PC-9 (cell line): ENCODE measurements at places on chromosomes 2 and 18. TPM values are rescaled to one million over a fixed set of nuclear protein-coding genes. Genes with fewer than 3 reads are reported as not detected.

Gene ALLC
- not detected in 2 replicates for total RNA-seq

Gene MPHOSPH10
- 16.0 and 26.9 TPM in 2 replicates for total RNA-seq

Gene ANKRD62
- 0.20 TPM in 1 of 2 replicates, not detected in the other for total RNA-seq

Gene ITM2C
- total RNA-seq: 76.0 and 96.4 TPM in 2 replicates

Gene CRYGC
- total RNA-seq: not detected in 2 replicates

Gene ASXL2
- total RNA-seq: 19.2 and 34.5 TPM in 2 replicates

Gene ANKRD30B
- not detected in 2 replicates for total RNA-seq

Gene PAX8
- total RNA-seq: 5.8 and 6.4 TPM in 2 replicates

Gene CHRND
- not detected in 2 replicates for total RNA-seq

Gene HOXD13
- not detected in 2 replicates for total RNA-seq

Gene UGT1A8
- total RNA-seq: 0.17 and 0.20 TPM in 2 replicates

- peaks cover 34% of the 10 kb centered on the region for H3K36me3 ChIP-seq
- H3K4me3 ChIP-seq: no peak overlapping the region
- no peak overlapping the region for H3K27ac ChIP-seq
- no peak for DNase-seq
- H3K4me1 ChIP-seq: no peaks in the 10 kb centered on the region
Measured at GRCh38 chr2:232829988-232830387, 40.1 kb upstream of the SNORC start.

DNA sequence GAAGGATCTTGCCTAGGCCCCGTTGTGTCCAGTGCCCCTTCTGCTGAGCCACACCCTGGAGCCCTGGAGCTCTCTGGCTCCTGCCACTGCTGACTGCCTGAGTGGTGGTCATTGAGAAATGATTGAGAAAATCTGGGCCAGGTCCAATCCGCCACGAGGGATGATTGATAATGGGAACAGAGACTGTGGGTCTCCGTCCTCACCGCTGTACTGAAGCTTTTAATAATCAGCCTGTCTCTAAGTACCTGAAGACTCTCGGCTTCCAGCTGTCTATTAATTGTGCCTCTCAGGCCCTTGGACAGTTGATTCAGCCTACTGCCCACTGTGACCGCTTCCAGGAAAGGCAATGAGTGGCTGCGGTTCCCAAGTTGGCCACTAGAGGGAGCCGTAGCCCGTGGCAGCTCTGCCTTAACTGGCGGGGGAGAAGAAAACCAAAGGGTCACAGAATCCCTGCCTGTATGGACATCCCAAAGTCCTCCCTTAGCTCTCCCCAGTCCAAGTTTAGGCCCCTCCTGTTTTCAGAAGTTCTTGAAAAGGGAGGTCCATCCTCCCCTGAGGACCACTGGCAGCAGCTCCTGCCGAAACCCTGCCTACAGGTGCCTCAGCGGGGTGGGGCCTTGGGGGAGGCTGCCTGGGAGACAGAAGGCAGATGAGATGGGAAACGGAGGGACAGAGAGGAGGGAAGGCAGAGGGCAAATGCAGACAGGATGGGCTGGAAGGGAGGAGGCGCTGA, 213.6 kb downstream of the TNS1 start:
- H3K36me3 ChIP-seq: no peaks in the 10 kb centered on the region
- H3K4me1 ChIP-seq: no peaks in the 10 kb centered on the region
- DNase-seq: peak; percentile 72
- H3K27me3 ChIP-seq: no peaks in the 10 kb centered on the region; the same call in 1 of the 2 replicates

DNA sequence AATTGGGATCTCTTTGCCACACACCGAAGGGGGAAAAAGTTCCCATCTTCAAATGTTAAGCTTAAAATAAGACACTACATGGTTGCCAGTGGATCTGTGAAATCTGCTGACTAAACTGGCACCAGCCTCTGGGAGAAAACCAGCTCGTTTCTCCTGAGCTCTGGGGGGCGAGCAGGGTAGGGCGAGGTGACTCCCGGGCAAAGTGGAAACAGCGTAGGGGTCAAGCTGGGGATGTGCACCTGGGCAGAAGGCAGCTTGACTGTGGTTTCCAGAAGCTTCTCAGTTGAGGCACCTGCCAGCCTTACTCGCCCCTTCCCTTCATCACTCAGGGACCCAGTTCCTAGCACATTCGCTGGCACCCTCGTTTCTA, 62.8 kb downstream of the SFXN5 start:
- no peak overlapping the region for H3K4me3 ChIP-seq
- H3K27ac ChIP-seq: no peak overlapping the region
- no peaks in the 10 kb centered on the region for H3K4me1 ChIP-seq
- H3K27me3 ChIP-seq: no peaks in the 10 kb centered on the region
- no peak for DNase-seq

DNA sequence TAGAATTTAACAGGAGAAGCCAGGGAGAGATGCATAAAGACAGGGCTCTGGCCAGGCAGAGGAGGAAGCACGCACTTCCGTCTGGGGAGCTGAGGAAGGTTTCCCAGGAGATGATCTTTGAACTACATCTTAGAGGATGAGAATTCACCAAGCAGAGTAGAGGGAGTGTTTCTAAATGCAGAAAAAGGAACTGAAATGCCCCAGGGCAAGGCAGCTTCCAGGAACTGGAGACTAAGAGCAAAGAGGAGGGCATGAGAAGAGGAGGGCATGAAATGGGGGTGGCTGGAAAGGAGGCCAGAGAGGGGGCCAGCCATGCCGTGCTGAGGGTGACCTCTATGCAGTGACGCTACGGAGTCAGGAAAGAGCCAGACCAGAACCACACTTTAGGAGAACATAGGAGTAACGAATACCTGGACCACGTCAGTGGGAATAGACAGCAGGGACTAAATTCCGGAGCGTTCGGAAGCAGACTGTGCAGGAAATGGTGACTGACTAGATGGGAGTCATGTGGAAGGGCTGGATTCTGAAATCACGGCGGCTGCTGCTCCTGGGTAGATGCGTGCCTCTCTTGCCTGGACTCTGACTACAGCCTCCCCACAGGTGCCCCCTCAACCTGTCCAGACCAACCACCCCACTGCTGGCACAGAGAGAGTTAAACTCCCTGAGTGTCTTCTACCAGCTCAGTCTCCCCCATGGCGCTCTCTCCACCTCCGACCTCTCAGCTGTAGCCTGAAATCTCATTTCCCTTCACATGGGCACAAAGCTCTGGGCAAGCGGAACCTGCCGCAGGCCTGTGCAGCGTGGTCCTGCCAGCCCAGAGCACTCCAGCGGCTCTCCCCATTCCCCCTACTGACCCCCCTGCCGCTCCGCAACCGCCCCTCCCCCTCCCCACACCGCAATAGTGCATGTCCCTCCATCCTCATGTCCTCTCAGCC, 87.0 kb upstream of the RTN4 start:
- H3K27ac ChIP-seq: no peak overlapping the region
- H3K4me1 ChIP-seq: peaks cover 25% of the 10 kb centered on the region
- no peak overlapping the region for H3K4me3 ChIP-seq
- no peaks in the 10 kb centered on the region for H3K27me3 ChIP-seq

DNA sequence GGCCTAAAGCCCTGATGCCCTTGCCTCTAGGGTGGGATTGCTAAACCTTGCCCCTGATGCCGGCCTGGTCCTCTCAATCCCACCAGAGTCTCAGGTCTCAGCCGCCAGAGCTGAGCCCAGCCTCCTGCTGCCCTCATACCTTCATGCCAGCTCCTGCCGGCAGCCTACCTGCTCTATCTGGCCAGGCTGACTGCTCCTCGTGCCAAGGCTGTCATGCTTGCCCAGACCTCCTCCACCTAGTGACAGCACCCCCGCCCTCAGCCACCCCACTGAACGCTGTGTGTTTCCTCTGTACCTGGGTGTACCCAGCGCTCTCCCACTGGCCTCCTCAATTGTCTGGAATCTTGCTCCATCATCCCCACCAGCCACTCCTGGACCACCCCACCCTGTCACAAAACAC, 120.1 kb downstream of the CACNB4 start:
- no peak overlapping the region for H3K4me3 ChIP-seq
- no peak overlapping the region for H3K27ac ChIP-seq
- DNase-seq: no peak
- H3K36me3 ChIP-seq: no peaks in the 10 kb centered on the region
- no peaks in the 10 kb centered on the region for H3K4me1 ChIP-seq

- H3K4me3 ChIP-seq: no peak overlapping the region
- H3K27me3 ChIP-seq: no peaks in the 10 kb centered on the region
- H3K36me3 ChIP-seq: peaks cover 53% of the 10 kb centered on the region
- peaks cover 33% of the 10 kb centered on the region for H3K4me1 ChIP-seq
- H3K27ac ChIP-seq: peak overlapping the region; percentile 14; the same call in 1 of the 2 replicates
Measured at GRCh38 chr2:9596621-9597311, 34.0 kb downstream of the YWHAQ start.

- H3K27ac ChIP-seq: no peak overlapping the region
- H3K27me3 ChIP-seq: no peaks in the 10 kb centered on the region
- H3K4me1 ChIP-seq: no peaks in the 10 kb centered on the region
- DNase-seq: no peak
- H3K4me3 ChIP-seq: no peak overlapping the region
Measured at GRCh38 chr2:234066587-234066986, 16.1 kb downstream of the SPP2 start.

- H3K36me3 ChIP-seq: no peaks in the 10 kb centered on the region
- no peak overlapping the region for H3K4me3 ChIP-seq
- peaks cover 17% of the 10 kb centered on the region for H3K4me1 ChIP-seq
- peak overlapping the region; percentile 97 for H3K27ac ChIP-seq
- H3K27me3 ChIP-seq: no peaks in the 10 kb centered on the region
Measured at GRCh38 chr2:189837326-189837725, 53.1 kb downstream of the PMS1 start.

DNA sequence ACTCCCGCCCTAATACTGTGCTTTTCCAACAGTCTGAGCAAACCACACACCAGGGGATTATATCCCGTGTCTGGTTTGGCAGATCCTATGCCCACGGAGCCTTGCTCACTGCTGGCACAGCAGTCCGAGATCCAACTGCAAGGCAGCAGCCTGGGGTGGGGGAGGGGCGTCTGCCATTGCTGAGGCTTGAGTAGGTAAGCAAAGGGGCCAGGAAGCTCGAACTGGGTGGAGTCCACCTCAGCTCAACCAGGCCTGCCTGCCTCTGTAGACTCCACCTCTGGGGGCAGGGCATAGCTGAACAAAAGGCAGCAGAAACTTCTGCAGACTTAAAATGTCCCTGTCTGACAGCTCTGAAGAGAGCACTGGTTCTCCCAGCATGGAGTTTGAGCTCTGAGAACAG, 44.2 kb downstream of the LNPK start:
- no peak overlapping the region for H3K27ac ChIP-seq
- no peaks in the 10 kb centered on the region for H3K36me3 ChIP-seq
- no peak overlapping the region for H3K4me3 ChIP-seq
- no peaks in the 10 kb centered on the region for H3K27me3 ChIP-seq
- DNase-seq: no peak
- H3K4me1 ChIP-seq: no peaks in the 10 kb centered on the region

DNA sequence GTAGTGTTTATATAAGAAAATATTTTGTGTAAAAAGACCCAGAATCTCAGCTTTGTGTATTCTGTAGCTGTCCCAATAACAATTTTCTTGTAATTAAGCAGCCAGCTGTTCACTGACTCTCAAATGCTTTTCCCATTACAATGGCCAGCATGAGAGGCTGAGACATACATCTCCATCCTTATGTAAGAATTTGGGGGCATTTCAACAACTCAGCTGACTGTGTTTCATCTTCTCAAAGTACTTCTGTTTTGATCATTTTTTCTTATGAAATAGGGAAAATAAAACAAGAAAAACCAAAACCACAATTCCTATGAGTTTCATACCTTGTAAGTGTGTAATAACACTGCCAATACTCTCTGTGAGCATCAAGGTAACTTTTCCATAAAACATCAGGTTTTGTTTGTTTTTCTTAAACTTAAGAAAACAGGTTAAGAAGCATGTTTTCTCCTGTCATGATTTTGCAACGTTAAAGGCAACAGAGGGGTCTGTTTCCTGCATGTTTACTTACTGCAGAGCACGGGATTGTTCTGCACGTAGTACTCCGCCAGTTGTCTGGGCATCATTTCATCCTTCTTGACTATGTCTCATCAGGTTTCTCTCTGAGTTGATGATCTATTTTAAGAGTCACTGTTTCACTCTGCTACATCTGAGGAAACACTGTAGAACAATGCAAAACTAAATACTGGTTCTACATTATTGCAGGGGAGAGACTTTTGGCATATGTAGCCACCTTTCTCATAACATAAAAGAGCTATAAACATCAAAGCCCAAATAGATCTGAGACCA, 62.9 kb upstream of the CYRIA start:
- no peaks in the 10 kb centered on the region for H3K36me3 ChIP-seq
- DNase-seq: peak; percentile 10

- no peaks in the 10 kb centered on the region for H3K27me3 ChIP-seq
- no peaks in the 10 kb centered on the region for H3K4me1 ChIP-seq
- no peak overlapping the region for H3K27ac ChIP-seq
- no peak for DNase-seq
- no peak overlapping the region for H3K4me3 ChIP-seq
Measured at GRCh38 chr2:215060861-215061536, 77.4 kb downstream of the ABCA12 start.

- peak overlapping the region; percentile 20; the same call in 1 of the 2 replicates for H3K27ac ChIP-seq
- no peak for DNase-seq
- H3K4me1 ChIP-seq: peaks cover 19% of the 10 kb centered on the region
- no peaks in the 10 kb centered on the region for H3K36me3 ChIP-seq
- no peaks in the 10 kb centered on the region for H3K27me3 ChIP-seq
- H3K4me3 ChIP-seq: no peak overlapping the region
Measured at GRCh38 chr2:9574331-9574730, 18.7 kb upstream of the ADAM17 start.

GRCh38 chr2:134782792-134783191, 55.6 kb upstream of the ACMSD start:
- no peak overlapping the region for H3K27ac ChIP-seq
- H3K4me1 ChIP-seq: no peaks in the 10 kb centered on the region
- peak; percentile 43 for DNase-seq
- H3K36me3 ChIP-seq: no peaks in the 10 kb centered on the region
- H3K4me3 ChIP-seq: no peak overlapping the region
- no peaks in the 10 kb centered on the region for H3K27me3 ChIP-seq

DNA sequence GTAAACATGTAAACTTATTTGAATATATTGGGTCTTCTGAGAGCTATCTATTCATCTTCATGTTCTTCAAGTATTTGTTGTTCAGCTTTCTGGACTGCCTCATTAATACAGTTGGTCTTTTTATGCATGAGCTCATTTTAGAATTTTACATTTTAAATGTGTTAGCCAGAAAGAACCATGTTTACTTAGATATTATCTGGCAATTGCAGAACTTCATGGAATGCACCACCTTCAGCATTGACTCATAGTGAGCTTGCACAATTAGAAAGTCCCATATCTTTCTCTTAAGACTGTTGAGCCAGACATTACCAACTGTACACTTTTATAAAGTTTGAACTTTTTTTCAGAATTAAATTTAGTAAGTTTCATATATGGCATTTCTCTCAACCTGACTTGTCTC, 536.7 kb downstream of the RIT2 start:
- no peaks in the 10 kb centered on the region for H3K36me3 ChIP-seq
- H3K27ac ChIP-seq: no peak overlapping the region
- no peak for DNase-seq

- peak overlapping the region; percentile 84 for H3K27ac ChIP-seq
- H3K4me1 ChIP-seq: peaks cover 37% of the 10 kb centered on the region
- H3K36me3 ChIP-seq: no peaks in the 10 kb centered on the region
- no peaks in the 10 kb centered on the region for H3K27me3 ChIP-seq
Measured at GRCh38 chr2:202037086-202037485, 3.4 kb downstream of the FZD7 start.

- no peaks in the 10 kb centered on the region for H3K4me1 ChIP-seq
- H3K36me3 ChIP-seq: no peaks in the 10 kb centered on the region
- H3K27ac ChIP-seq: no peak overlapping the region
- no peak overlapping the region for H3K4me3 ChIP-seq
- H3K27me3 ChIP-seq: no peaks in the 10 kb centered on the region
- no peak for DNase-seq
Measured at GRCh38 chr2:225765820-225766219, 366.3 kb downstream of the NYAP2 start.

- DNase-seq: no peak
- H3K36me3 ChIP-seq: no peaks in the 10 kb centered on the region
- H3K4me3 ChIP-seq: no peak overlapping the region
- no peaks in the 10 kb centered on the region for H3K4me1 ChIP-seq
- no peak overlapping the region for H3K27ac ChIP-seq
Measured at GRCh38 chr18:60485201-60485600, 112.6 kb upstream of the MC4R start.
